ENCODE measurements at places on chromosomes 2 and 18.

GRCh38 chr2:238571661-238572372 is 145.1 kb downstream of the ASB1 start:
- DNase-seq, result no peak

DNA sequence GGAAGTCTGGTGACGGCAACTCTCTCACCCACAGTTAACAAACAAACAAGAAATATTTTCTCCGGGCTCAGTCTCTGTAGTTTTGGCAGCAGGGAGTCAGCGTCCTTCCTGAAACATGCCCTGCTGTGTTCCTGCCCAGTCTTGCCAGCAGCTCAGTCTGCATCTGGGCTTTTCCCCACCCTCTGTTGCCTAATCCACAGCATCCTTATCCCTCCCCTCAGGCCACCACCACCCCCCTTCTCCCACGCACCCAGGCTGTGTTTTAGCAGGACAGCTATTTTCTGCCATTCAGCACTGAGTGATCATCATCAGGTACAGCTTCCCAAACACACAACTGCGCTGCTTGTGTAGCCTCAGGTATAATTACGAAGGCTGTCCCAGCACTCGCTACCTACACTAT is 168.2 kb downstream of the DPP10 start:
- no peak for DNase-seq

GRCh38 chr18:63994783-63995399 is 25.0 kb downstream of the SERPINB8 start:
- peak; percentile 58 for DNase-seq

- no peak for DNase-seq
Measured at GRCh38 chr2:224008702-224009261, 30.3 kb downstream of the SERPINE2 start.

DNA sequence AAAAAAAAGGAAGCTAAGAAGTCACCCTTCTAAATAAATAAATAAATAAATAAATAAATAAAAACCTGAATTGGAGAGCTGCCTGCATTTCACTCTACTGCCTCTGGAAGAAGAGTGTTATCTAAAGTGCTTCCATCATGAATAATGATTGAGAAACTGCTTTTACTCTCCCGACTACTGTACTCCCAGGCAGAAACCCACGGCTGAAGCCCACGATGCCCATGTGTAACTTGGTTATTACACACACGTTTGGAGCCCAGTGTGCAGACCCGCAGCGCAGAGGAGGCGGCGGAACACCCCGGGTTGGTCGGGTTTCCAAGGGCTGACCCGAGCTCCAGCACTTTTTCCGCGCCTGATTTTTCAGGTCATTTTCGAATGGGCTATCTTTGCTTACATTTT is 697 bp upstream of the SPATS2L start:
- DNase-seq, result peak; percentile 52

- DNase-seq, result no peak
Measured at GRCh38 chr2:61268249-61268648, 106.3 kb downstream of the C2orf74 start.

GRCh38 chr2:206993396-206993911 is 54.1 kb downstream of the CPO start:
- peak; percentile 12 for DNase-seq

- peak; percentile 51 for DNase-seq
Measured at GRCh38 chr2:149645391-149645790, 57.8 kb upstream of the MMADHC start.

- DNase-seq, result peak; percentile 89
Measured at GRCh38 chr2:197028230-197028629, 101.7 kb upstream of the PGAP1 start.

- DNase-seq, result peak; percentile 69
Measured at GRCh38 chr2:188050726-188051125, 240.9 kb upstream of the GULP1 start.

GRCh38 chr2:241041589-241042158 is 43.3 kb downstream of the SNED1 start:
- no peak for DNase-seq

DNA sequence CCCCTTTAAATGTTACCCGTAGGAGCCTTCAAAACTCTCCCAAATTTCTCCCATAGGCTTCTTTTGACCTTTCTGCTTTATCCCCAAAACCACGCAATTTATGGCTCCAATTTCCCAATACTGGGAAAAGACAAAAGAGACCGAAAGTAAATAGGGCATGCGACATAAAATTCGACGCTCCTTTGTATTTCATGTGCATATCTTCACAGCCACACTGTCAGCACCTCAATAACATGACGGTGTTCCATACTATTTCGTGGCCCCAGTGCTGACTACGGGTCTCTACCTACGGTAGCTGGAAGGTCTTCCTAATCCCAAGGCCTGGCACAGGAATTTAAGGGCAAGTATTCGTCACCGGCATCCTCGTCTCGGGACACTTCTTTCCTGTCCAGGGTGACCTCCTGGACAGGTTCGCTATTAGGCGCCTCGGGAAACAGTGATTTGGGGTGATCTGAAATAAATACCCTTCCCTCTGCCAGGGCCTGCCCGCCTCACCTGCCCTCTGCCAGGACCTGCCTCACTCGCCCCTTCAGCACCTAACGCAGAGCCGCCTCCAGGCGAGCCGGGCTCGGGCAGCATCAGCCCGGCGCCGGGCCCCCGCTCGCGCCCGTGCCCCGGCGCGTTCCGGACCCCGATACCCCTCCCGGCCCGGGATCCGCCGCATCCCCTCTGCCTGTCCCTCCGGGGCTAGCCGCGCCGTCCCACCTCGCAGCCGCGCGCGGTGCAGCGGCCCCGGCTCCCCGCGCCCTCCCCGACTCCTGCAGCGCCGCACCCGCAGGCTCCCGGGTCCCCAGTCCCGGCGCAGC is 680 bp downstream of the DTNB start:
- peak; percentile 42 for DNase-seq

DNA sequence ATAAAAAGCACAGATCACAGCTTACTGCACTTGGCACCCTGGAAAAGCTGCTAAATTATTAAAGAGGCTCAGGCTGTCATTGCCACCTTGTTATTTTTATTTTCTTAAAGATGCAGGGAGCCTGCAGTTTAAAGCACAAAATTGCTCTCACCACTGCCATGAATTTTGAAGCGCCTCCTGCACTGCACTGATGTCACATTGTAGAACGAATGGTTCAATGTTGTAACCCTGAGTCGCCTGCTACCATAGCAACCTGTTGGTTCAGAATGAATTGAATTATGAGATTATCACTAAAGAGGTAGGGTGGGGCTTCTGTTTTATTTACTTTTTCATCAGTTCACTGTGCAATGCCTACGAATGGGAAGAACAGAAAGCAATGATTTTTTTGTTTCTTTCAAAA is 16.5 kb downstream of the SCG2 start:
- DNase-seq, result peak; percentile 47

GRCh38 chr18:7848054-7848412 is 280.9 kb downstream of the PTPRM start:
- DNase-seq, result no peak

GRCh38 chr2:97645112-97645694 is 659 bp upstream of the COX5B start:
- DNase-seq, result peak; percentile 9

DNA sequence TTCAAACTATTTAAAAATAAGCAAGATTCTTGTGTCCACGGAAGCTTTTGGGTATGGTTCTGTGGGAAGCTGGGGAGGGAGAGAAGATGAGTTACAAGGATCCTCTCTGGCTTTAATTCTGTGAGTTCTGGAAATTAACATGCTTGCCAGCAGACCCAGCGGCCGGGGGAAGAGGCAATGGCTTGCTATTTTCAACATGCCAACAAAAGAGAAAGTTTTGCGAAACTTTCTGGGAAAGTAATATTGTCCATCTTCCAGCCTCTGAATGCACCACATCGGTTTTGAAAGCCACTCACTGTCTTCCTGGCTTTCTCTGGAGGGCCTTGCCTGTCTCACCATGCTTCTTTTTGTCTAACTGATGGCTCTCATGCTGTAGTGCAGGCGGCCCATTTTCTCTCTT is 85.7 kb downstream of the EN1 start:
- DNase-seq, result no peak

DNA sequence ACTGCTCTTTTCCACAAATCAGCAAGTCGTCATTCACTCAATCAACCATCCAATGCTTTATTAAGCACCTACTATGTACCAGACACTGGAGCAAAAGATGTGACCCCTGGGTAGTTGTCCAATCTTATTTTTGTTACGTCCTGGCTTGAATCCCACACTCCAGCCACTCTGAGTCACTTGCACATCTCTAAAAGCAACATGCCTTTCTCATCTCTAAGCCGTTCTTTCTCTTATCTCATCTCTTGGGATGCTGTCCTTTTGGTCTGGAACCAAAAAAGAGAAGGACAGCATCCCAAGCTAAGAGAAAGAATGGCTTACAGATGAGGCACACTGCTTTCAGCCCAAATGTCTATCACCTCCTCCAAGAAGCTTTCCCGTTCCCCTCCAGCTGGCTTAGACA is 58.8 kb downstream of the RNF152 start:
- DNase-seq, result peak; percentile 60

DNA sequence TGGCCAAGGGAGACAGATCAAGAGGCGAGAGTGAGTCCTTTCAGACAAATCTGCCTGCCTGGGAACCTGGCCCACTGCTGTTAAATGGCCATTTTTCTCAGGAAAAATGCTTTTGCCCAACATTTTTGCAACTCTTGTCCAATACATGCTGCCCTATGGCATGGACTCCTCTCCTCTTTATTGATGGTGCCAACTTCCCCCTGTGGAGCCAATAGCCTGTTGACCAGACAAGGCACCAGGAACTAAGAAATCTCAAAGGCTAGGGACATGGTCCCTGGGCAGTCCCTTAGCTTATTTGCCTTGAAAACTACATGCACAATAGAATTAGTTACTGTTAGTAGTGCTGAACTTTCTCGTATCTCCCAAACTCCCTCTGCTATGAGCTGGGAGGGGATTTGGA is 91.8 kb upstream of the ACVR1C start:
- no peak for DNase-seq

DNA sequence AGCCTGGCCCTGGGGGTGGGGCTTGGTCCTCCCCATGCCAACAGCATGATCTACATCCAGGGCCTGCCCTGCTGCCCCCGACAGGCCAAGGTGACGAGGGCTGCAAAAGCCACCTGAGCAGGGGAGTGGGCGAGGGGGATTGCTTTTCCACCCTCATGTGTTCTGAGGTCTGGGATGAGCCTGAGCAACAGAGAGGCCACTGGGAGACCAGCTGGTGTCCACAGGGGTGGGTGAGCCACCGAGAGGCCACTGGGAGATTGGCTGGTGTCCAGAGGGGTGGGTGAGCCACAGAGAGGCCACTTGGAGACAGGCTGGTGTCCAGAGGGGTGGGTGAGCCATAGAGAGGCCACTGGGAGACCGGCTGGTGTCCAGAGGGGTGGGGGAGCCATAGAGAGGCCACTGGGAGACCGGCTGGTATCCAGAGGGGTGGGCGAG is 147.4 kb upstream of the GPC1 start:
- DNase-seq, result no peak

- DNase-seq, result peak; percentile 38
Measured at GRCh38 chr2:24269265-24269664, 91.1 kb downstream of the ITSN2 start.

DNA sequence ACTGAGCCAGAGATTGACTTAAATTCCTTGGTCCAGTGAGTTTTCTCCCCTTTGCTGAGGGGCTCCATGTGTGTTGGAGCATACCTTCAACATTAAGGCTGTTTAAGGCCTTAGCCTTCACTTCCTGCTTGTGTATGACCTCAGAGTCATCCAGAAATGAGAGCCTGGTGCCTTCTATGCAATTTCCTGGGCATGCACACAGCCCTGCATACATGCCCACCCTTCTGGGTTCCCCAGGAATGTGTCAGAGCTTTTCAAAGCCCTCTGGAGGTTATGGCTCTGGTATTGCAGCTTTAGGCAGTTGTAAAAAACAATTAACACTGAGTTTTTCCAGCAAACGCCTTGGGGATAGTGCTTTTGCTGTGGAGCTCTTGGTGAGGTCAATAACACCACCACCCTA is 16.7 kb downstream of the IL1R1 start:
- peak; percentile 36 for DNase-seq

GRCh38 chr18:58216071-58216481 is 172.1 kb downstream of the NEDD4L start:
- DNase-seq, result peak; percentile 30

- no peak for DNase-seq
Measured at GRCh38 chr2:171318463-171318934, 115.3 kb downstream of the METTL8 start.

DNA sequence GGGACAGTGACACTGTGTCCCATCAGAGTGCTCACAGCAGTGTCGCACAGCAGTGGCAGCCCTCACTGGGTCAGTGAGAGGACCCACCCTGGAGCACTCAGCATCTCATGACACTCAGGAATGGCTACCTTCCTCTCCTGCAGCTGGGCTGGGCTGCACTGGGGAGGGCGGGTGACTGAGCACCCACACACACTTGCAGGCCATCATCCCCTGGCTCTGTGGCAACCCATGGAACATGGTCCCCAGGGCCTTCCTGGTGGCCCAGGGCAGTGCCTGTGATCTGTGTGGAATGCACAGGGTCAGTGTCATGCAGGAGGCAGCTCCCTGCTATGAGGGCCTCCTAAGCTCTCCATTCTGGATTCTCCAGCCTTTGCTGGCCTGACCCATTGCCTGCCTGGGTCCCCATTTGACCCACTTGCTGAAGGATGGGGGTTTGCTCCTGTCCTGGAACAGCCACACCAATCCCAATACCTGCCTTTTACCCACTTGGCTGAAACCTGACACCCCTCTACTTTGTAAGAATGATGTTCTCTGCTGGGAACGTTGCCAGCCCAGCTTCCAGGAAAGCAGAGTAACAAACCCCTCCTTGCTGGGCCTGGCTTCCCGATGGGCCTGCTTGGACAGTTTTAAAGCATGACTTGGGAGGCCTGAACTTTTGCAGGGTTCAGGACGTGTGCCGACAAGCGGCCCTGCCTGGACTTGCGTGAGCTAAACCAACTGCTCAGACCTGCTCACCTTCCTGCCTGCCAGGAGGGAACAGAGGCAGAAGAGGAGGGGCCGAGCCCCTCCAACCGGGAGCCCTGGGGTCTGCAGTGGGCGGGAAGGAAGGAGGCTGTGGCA is 13.7 kb downstream of the HS6ST1 start:
- peak; percentile 97 for DNase-seq

- no peak for DNase-seq
Measured at GRCh38 chr2:229689307-229689839, 25.0 kb downstream of the DNER start.

DNA sequence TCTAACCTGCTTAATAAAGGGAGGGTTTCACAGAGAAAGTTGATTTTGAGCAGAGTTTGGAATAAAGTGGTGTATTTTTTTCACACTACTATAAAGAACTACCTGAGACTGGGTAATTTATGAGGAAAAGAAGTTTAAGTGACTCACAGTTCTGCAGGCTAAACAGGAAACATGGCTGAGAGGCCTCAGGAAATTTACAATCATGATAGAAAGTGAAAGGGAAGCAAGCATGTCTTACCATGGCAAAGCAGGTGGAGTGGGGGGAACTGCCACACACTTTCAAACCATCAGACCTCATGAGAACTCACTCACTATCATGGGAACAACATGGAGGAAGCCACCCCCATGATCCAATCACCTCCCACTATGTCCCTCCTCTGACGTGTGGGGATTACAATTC is 546.7 kb downstream of the EPHA4 start:
- DNase-seq, result no peak

- no peak for DNase-seq
Measured at GRCh38 chr18:78192054-78192453, 787.6 kb upstream of the SALL3 start.

Data from fibroblast of skin of right biceps (primary cell).